ENCODE measurements at places on chromosomes 13 and 19.

DNA sequence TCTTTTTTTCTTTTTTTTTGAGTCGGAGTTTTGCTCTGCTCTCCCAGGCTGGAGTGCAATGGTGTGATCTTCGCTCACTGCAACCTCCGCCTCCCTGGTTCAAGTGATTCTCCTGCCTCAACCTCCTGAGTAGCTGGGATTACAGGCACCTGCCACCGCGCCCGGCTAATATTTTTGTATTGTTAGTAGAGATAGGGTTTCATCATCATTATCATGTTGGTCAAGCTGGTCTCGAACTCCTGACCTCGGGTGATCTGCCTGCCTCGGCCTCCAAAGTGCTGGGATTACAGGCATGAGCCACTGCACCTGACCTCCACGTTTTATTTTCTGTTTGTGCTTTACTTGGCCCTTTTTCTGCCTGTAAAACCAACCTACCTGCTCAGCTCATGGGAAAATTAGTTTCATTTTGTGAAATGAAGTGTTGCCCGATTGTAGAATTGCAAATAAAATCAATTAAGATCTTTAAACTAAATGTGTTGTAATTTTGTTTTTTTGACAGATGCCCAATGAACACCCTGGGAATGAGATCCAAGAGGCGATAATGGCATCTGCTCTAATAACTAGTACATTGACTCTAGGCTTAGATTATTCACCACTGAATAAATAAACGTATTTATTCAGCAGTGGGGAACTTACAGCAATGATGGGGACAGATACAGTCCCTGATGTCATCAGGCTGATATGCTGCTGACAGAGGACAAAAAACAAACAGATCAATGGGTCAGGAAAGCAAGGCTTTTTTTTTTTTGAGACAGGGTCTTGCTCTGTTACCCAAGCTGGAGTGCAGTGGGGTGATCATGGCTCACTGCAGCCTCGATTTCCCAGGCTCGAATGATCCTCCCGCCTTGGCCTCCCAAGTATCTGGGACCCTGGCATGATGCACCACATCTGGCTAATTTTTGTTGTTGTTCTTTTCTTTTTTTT is 2.2 kb upstream of the RAB11B start:
- no peak for DNase-seq

GRCh38 chr13:88764103-88764502 is 1092.9 kb downstream of the SLITRK5 start:
- no peak for DNase-seq

DNA sequence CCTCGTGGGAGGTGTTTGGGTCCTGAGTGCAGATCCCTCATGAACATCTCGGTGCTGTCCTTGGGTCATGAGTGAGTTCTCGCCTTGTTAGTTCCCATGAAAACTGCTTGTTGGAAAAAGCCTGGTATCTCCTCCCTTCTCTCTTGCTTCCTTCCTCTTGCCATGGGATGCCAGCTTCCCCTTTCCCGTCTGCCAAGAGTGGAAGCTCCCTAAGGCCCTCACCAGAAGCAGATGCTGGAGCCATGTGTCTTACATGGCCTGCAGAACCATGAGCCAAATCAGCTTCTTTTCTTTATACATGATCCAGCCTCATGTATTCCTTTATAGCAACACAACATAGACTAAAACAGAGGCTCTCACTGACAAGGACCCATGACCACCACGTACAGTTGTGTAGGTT is 8.2 kb downstream of the ADGRE2 start:
- no peak for DNase-seq

- DNase-seq: no peak
Observed at GRCh38 chr13:45538382-45538781, 73.6 kb downstream of the COG3 start.

DNA sequence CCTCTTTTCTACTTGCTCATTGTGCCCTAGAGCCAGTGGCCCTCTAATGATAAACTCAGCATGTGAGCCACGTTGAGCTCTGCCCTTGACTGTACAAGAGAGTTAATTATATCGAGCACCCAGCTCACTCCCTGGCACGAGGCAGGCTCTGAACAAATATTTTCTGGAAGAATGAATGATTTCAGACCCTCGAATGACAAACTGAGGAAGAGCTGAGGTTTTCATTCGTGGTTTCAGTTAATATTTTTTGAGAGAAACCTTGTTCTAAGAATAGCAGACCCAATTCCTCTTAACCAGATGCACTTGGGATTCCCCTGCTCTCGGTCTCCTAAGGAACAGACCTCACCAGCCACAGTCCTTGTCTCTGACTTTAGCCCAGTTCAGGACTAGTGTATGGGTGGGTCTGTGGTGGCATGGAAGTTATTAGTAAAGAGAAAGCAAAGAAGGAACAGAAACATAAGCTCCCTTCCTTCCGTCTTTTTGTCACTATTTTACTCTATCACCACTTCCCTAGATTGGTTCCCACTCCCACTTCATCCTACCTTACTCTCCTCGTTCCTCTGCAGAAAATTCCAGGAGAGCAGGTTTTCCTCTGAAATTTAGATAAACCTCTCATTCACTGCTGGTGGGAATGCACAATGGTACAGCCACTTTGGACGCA is 22.1 kb upstream of the WDFY2 start:
- peak; percentile 39 for DNase-seq

DNA sequence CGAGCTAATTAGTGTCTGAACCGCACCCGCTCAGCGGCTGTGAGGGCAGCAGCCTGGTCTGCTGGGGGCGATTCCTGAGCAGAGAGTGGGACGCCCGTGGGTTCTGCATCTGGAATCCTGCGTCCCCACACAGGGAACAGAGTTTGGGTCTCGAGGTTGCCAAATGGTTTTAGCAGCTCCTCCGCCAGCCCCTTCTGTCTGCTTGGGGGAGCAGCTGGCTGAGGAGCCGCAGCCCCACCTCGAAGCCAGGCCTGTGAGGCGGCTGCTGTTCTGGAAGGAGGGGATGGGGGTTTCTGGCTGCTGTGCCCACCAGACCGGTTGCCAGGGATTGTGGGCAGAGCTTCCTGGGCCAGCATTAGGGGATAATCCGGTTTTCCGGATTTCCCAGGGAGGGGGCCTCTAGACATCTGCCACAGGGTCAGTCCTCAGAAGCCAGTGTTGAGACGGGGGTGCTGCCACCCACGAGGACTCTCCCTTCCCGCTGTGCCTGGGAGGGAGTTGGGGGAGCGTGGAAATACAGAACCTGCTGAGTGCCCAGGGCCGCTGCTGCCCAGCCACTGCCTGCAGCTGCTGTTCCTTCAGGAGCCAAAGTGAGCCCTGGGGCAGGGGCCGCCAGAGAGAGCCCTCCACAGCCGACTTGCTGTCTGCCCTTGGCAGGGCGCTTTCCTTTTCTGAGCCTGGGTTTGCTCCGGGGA is 2.0 kb downstream of the CDC34 start:
- no peak for DNase-seq

- no peak for DNase-seq
Observed at GRCh38 chr19:34734537-34735103, 577 bp downstream of the ZNF181 start.

DNA sequence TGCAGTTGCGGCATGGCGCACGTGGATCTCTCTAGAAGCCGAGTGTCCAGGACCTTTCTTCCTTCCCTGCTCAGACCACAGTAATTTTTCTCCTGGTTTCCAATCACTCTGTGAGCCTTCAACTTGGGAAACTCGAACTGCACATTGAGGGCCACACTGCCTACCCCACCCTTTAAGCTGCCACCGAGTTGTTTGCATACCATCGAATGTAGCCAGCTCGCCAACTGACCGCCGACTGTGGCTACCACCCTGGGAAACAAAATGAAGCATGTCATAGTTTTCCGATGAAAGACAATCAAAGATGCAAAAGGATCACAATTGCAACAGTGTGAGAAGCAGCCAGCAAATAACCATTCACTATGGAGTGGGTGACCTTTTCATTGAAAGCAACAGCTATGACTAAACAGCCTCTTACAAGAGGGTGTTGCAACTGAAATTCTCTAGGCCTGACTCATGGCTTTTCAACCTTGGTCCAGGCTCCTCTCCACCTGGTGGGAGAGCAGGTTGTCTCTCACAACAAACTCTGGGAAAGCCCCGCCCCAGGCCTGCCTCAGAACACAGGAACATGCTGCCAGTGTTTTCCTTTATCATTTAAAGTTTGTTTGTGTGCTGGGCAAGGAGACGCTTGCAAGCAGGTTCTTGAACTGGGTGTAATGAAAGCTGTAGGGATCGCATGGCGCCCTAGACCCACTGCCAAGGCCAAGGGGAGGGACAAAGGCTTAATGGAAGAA is 141.7 kb upstream of the SERP2 start:
- DNase-seq: no peak

- no peak for DNase-seq
Observed at GRCh38 chr13:109454167-109454917, 332.0 kb downstream of the IRS2 start.

DNA sequence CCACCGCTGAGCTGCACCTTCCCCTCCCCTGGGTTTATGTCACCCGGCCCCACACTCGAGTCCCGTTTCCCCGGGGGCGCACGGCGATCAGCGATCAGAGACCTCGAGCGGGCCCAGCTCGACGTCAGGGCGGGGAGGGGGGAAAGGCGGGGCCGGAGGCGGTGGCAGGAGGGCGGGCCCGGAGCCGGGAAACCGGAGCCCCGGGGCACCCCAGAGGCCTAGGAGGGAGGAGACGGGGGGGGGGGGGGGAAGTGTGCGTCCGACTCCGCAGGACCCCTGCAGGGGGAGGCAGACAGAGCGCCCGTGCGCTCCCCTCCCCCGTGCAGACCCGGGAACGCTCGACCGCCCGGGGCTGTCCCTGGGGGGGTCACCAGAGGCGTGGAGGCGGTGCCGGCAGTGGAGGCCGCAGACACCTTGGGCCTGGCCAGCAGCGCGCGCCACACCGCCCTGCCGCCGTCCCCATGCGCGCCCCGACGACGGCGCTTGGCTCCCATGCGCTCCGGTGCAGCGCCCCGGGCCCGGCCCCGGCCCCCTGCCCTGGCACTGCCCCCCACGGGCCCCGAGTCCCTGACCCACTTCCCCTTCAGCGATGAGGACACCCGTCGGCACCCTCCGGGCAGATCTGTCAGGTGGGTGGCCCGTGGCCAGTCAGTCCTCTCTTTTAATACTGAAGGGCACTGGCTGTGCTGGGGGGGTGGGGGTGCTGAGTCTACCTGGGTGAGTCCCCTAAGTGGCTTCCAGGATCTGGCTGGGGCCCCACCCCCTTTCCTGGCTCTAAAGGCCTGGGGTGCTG is 11.8 kb downstream of the PDE4A start:
- peak; percentile 73 for DNase-seq

All from Karpas-422 (cell line).